ENCODE measurements at places on chromosomes 5 and 9.
A peak's percentile ranks its signal among the peaks of the same experiment; 100 is the strongest.

GRCh38 chr5:68464424-68464823 lies 248.9 kb downstream of the PIK3R1 start:
- no peak for DNase-seq

GRCh38 chr9:92486371-92486770 lies 4.1 kb upstream of the ASPN start:
- no peak for DNase-seq

GRCh38 chr5:56605231-56605630 lies 210.1 kb upstream of the MAP3K1 start:
- no peak for DNase-seq

DNA sequence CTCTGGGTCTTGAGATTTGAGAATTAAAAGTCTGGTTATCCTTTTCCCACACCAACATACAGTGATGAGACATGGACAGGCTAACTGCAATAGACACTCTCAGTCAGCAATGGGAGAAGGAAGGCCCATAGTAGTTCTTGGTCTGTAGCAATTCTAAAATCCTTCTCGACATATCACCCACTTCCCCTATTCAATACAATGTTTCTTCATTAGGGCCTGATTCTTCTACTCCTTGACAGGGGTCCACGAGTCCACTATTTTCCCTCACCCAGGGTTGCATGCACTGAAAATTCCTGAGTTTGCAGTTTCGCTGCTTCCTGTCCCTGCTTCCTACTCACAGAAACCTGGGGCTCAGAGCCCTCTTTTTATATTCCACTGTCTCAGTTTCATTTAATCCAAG lies 402.8 kb downstream of the MAT2B start:
- DNase-seq: no peak

DNA sequence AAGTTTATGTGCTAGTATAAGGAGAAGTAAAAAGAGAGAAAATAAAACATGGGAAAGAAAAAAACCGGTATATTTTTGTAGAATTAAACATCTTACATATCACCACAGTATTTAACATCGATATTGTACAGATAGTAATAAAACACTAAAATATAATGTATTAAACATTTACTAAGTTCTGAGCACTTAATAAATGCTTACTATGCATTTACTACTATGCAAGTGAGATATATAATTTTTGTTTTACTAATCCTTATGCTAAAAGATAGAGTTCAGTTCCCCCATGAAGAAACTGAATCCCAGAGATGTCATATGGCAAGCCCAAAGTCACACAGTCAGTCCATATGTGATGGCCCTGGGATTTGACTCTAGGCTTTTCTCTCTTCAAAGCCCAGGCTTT lies 51.1 kb downstream of the SH3TC2 start:
- DNase-seq: no peak

DNA sequence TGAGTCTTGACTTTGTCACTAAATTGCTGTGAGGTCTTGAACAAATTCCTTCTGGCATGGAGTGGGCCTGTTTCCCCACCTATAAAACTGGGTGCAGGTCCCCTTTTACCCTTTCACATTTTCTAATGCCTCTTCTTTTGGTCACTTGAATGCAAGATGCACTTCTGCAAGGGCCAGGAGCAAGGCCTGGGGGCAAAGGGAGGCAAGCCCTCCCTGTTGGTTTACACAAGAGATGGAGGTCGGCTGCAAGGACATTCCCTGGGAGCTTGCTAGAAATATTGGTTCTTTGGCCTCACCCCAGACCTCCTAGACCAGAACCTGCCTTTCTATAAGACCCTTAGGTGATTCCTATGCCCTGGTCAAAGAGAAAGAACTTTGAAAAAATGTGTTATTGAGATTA lies 5.8 kb downstream of the FOXE1 start:
- no peak for DNase-seq

GRCh38 chr5:170619869-170620268 lies 116.0 kb downstream of the KCNIP1 start:
- no peak for DNase-seq

GRCh38 chr9:127847178-127847510 lies 7.3 kb downstream of the ENG start:
- DNase-seq: no peak

GRCh38 chr5:41371738-41372137 lies 138.7 kb downstream of the PLCXD3 start:
- no peak for DNase-seq

DNA sequence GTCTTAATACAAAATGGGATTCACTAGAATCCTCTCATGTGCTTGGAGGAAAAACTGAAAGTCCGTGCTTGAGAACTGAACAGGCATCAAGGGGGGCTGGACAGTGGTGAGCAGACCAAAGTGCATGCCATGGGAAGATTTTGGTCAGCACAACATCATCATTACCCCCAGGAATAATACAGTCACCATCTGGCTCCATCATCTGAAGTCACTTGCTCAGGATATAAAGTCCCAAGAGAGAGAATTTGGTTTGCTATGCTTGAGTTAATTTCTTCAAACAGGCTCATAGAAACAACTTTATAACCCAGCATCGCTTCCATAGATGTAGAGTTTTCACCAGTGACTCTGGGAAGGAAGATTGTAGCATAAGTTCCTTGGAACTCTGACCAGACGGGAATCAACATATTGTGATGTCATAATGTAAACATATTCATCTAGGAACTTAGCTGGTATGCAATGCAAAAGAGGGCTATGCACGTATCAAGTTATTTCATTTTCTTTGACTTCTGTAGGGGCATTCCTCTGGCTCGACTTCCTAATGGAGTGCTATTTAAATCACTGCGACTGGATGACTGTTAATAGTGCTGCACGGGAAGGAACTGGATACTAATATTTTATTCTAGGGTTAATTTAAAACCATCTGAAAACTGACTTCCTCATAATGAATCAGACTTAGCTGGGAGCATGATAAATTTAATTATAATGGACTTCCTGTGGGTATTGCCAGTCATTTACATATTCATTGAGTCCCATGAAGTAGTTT lies 145.2 kb downstream of the MTRR start:
- no peak for DNase-seq

DNA sequence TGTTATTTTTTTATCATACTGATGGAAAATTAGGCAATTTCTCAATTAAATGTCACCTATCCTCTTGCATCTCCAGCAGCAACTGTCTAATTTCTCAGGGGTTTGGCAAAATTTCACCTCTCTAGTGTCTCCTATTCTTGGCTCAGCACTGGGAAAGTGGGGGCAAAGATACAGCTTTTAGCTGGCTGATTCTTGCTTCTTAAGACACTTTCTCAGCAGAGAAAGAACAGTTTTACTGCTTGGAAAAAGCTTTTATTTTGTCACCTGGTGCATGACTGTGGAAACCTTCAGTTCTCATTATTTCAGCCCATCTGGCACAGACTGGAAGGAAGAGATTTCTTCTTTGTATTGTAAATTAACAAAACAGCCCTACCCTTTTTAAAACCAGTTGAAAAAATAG lies 283.6 kb upstream of the SGCD start:
- no peak for DNase-seq

GRCh38 chr9:133889584-133890301 lies 102.4 kb downstream of the VAV2 start:
- DNase-seq: no peak

GRCh38 chr5:142320851-142321560 lies 3.8 kb downstream of the SPRY4 start:
- DNase-seq: no peak

DNA sequence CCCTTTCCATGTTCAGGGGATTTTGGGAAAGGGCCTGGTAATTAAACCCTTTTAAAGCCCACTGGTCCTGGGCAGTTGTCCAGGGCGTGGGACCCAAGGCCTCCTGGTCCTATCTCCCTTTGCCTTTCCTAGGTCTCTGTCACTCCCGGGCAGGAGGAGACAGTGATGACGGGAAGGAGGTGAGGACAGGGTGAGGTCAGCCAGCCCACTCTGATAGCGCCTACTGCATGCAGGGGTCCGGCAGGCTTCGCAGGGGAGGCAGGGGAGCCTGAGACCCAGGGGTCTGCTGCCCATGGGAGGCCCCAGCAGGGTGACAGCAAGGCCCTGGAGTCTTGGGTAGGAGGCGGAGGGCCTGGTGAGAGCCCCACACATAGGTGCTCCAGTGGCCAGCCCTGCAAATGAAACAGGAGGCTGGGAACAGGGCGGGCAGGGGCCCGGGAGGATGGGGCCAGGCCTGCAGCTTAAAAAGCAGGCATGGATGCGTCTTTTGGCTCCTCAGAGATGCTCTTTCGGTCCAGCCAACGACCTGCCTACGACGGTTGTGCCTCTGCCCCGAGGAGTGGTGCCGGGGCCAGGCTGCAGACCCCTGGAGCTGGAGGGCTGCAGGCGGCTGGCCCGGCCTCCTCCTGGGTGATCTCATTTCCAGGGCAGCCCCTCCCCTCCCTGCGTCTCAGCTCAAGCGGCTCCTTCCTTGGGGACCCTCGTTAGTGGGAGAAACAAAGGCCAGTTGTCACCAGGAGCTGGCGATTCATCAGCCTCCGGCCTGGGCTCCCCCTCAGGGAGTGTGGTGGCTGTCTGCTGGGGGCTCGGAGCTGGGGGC lies 6.7 kb upstream of the RXRA start:
- DNase-seq: no peak

GRCh38 chr9:121345070-121345469 lies 25.0 kb downstream of the STOM start:
- DNase-seq: no peak

- peak; percentile 71 for DNase-seq
Measured at GRCh38 chr9:81621785-81622259, 67.5 kb downstream of the TLE1 start.

- DNase-seq: no peak
Measured at GRCh38 chr9:75700252-75700640, 190.2 kb upstream of the PCSK5 start.

DNA sequence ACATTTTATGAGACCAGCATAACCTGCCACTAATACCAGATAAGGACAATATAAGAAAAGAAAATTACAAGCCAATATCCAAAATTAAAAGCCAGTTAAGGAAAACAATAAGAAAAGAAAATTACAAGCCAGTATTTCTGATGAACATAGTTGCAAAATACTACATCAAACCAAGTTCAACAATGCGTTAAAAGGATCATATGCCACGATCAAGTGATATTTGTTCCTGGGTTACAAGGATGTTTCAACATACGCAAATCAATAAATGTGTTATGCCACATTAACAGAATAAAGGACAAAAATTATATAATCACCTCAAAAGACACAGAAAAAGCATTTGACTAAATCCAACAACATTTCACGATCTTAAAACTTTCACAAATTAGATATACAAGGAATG lies 431.9 kb downstream of the ELAVL2 start:
- no peak for DNase-seq

- peak; percentile 6 for DNase-seq
Measured at GRCh38 chr9:137365552-137366444, 57.2 kb downstream of the EXD3 start.

GRCh38 chr5:83555263-83555662 lies 83.7 kb downstream of the VCAN start:
- DNase-seq: no peak

DNA sequence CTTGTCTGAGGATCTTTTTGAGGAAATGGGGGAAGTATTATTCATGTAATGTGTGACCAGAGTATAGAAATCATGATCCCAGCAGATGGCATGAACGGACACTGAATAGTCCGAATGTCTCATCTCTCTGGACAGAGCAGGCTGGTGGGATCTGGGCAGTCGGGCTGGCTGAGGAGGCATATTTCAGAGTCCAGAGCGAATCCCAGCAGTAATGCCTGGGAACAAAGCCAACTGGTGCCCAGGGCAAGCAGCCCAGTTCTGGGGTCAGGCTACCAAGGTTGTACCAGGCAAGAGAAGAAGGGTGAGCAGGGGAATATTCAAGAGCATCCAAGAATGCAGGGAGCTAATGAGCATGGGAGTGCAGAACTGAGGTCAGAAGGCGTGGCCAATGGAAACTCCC lies 306.4 kb downstream of the ZSWIM6 start:
- no peak for DNase-seq

GRCh38 chr9:91338681-91339080 lies 23.0 kb downstream of the AUH start:
- DNase-seq: no peak

GRCh38 chr5:151180291-151180690 lies 22.7 kb upstream of the ANXA6 start:
- no peak for DNase-seq

DNA sequence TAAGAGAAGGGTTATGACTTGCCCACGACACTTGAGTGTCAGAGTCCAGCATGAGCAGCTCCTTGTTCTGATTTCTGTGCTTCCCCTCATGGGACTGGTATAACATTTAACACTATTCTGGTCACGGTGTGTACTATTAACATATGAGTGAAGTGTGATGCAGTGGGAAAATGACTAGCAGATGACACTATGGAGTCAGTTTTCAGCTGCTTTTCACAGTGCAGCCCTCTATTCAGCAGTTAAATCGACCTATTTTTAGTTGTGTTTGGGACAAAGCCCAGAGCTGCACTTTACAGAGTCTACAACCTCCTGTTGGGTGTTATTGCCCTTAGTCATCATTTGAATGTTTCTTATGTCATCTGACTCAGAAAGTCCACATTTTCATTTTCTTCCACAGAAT lies 59.1 kb downstream of the CHSY3 start:
- DNase-seq: no peak

DNA sequence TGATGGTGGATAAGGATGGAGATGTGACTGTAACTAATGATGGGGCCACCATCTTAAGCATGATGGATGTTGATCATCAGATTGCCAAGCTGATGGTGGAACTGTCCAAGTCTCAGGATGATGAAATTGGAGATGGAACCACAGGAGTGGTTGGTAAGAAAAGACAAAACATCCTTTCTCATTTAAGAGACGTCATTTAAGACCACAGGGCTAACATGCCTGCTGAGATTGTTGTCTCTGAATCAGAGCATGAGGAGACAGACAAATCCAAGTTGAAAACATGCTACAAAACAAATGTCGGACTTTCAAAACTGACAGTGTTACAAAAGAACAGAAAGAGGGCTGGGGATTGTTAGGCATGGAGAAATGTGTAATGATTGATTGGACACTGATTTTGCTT lies 4.6 kb downstream of the CCT5 start:
- DNase-seq: no peak

DNA sequence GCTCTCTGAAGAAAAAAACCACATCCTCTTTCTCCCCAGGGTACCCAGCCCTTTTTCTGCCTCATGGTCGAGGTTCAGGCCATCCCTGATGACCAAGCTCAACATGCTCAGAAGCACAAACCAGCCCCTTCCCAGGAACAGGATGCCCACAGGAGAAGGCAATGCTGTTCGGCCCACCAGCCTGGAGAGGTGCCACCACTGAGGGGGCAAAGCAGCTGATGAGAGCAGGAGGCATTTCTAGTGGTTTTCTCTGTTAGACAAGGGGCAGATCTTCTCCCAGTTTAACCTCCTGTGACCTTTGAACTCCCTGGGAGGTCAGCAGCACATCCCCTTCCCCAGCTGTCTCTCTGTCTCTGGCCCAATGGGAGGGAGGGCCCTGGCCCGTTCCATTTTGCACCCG lies 73.0 kb downstream of the PAX5 start:
- DNase-seq: no peak

DNA sequence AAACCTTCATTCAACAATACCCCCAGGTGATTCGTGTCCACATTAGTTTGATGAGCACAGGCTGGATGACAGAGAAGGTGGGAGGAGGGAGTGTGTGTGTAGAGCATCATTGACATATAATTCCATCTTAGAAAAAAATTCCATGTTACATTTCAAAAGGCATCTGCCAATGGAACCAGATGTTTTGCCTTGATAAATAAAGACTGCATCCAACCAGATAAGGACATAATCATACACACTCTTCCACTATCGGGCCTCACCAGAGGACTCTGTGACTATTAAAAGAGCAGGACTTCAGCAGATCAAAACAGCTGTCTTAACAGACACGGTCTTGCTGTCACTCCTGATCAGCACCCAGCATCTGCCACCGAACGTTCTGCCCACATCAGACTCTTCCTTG lies 96.4 kb upstream of the SPIN1 start:
- no peak for DNase-seq
